ENCODE measurements at places on chromosomes 7 and 10.

DNA sequence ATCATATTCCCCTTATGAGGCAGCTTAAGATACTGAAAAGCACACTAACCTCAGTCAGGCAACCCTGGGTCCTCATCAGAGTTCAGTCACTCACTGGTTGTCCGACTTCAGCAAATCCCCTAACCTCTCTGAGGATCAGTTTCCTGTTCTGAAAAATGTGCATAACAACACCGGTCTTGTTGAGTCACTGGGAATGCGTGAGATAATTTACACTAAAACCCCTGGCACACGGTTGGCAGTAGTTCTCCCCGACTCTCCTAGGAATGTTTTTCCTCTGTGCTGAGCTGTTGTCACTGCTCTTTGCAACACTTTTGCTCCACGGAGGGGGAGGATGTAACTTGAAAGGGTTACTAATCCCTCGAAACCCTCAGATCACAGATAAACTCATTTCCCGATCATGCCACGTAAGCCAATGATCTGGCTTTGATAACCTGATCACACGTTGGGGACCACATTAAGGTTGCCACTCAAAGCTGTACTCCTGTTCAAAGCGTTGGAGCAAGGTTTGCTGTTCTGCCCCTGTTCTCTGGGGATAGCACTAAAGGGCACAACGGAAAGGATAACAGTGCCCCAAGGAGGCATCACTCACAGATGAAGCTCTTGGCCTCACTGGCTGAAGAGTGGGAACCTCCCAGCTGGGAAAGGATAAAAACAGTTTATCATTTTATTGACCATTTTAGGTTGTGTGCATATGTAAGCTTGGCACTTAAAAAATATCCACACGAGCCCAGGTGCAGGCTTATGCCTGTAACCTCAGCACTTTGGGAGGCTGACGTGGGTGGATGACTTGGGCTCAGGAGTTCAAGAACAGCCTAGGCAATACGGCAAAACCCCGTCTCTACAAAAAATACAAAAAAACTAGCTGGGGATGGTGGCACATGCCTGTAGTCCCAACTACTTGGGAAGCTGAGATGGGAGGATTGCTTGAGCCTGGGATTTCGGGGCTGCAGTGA is 5.0 kb upstream of the RBM17 start:
- DNase-seq = peak; percentile 36

- DNase-seq = peak; percentile 63
These were observed 15.1 kb downstream of the PRSS2 start for GRCh38 chr7:142785841-142786250.

DNA sequence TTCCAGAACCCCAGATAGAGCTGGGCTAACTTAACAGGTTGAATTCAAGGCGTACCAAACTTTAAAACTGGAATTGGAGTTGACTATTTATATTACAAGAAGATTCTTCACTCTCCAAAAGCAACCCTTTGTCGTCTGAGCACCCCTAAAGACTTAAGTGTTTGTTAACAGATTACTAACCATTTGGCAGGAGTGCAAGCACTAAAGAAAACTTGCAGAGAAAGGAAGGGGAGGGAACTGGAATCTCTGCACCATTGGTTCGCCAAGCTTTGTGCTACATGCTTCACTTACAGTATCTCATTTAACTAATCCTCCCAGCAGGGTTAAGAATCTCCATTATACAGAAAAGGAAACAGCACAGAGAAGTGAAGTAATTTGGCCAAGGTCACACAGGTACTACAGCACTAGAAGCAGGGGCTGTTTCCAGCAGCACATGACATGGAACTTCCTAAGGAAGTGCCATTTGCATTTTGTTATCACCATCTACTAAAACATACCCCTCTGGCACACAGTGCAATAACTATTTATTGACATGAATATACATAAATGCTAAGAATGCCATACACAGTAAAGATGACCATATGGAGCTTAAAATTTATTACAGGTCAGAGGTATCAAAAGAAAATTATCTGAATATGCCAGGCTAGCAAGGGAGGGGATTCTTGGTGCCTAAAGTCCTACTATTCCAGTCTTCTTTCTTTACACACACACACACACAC is 201.2 kb downstream of the KCNMA1 start:
- DNase-seq = no peak

DNA sequence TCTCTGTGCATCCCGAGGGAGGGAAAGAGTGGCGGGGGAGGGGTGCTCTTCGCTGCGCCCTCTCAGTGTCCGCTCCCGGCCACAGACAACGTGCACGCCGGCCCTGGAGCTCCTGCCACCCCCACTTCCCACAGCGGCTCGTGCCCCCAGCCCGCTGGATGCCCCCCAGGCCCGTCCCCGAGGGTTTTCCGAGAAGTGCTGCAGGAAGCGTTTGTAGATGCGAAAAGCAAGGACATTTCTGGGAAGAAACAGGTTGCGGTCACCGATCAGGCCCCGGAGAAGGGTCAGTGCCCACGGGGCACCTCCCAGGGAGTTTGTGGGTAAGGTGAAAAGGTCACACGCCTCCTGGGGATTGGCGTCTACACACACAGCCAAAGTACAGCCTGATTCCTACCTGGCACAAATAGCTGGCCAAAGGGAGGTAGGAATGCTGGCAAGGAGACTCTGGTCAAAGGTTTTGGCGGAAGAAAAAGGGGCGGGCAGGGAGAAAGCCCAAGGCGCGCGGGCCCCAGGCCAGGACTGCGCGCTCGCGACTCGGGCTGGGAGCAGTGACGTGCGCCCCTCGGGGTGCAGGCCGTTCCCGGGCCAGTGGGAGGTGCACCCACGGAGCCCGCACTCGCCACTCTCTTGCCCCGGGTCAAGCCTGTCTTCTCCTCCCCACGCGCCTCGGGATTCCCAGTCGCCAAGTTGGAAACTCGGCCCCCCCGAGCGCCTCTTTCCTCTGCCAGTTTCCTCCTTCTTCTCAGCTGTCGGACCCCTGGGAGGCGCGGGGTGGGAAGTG is 1.5 kb upstream of the NRP1 start:
- no peak for DNase-seq

DNA sequence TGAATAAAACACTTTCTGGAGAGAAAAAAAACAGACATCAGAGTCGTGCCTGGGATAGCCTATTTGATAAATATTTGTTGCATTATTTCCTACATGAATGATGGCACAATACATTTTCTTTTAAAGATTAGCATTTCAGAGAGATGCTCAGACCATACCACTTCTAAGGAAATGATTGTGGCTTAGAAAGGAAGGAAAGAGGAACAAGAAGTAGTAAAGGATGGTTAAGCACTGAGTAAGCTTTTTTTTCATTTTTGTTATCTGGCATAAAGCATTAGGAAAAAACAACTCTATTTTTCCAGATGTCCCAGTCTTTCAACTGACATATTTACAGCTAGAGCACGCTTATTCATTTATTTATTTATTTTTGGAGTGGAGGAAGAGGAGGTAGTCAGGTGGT is 258.8 kb upstream of the TEX47 start:
- no peak for DNase-seq

DNA sequence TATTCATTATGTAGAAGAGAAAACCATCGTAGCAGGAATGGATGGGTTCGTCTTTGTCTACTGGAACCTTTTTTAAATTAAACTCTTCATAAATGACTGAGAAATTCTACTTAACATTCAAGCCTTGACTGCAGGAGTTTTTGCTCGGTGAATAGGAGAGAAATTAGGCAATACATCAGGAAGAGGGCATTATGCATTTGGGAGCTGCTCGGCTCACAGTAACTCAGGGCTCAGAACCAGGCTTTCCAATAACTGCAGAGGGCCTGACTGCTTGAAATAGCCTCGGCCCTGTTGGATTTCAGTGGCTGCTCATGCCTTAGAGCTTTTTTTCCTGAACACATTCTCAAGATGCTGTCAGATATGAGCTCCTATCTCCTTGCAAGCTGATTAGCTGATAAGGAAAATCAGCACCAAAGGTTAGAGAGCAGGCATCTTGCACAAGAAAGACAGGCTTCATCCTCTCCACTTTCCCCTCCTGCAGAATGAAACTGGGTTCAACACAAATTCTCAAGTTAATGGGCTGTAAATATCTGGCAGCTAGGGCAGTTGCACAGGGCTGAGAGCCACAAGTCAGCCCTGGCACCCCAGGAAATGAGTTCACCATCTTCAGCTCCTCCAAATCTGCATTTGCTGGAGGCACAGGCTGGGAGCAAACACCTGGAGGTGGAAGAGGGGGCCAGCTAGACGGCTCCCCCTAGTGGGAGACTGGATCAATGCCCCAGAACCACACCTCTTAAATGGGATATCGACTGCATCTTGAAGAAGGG is 24.3 kb downstream of the TECTB start:
- DNase-seq = no peak

- DNase-seq = no peak
These were observed 110.0 kb upstream of the JCAD start for GRCh38 chr10:30169342-30169741.

- DNase-seq = no peak
These were observed 9.1 kb downstream of the ADCYAP1R1 start for GRCh38 chr7:31061185-31061584.

GRCh38 chr7:16504019-16504418 is 22.6 kb upstream of the LRRC72 start:
- no peak for DNase-seq

- no peak for DNase-seq
These were observed 443.5 kb upstream of the ETV1 start for GRCh38 chr7:14432924-14433323.

DNA sequence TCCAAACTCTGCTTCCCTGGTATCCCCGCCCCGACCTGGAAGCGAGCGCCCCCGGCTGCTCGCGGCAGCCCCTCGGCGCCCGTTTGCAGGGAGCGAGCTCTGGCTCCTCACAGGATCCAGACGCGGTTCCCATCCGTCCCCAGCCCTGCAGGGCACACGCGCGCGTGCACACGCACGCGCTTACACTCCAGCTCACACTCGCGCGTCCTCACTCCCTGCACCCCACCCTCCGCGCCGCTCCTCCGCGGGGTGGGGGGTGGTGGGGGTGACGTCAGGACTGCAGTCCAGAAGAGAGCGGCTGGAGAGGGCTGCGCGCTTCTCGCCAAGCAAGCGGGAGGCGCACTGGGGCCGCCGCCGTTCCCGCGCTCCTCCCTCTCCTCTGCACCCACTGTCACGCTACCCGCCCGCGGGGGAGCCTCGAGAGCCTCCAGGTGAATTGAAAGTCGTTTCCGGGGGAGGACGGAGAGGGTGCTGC is 255.6 kb downstream of the OTUD1 start:
- DNase-seq = no peak

DNA sequence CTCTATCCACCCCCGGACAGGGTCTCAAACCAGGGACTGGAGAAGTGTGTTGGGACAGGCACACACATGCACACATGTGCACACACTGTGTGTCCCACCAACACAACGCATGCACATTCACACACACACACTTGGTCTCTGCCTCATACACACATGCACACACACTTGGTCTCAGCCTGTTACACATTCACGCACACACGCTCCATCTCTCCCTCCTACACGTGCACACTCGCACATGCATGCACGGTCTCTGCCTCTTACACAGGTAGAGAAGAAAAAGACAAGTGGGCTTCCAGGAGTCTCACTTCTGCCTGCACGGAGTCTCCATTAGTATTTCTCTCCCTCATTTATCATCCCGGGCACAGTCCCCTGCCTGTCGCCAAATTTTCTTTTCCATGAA is 171.2 kb downstream of the EBF3 start:
- DNase-seq = no peak

DNA sequence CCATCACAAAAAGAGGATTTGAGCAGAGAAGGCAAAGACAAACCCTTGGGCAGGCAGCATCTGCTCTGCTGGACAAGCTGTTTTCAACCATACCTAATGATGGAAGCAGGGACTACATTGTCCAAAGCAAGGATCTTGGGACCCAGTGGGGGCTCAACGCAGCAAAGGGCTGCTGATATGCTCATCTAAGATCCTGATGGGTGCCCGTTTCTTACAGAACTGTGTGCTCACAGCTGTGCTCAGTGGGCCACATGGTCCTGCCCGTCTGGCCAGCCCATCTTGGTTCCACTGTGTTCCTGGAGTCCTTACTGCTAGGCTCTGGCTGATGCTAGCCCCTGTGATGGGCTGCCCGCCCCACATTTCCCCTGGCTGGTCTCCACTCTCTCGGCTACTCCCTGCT is 36.1 kb downstream of the GPRIN2 start:
- no peak for DNase-seq

DNA sequence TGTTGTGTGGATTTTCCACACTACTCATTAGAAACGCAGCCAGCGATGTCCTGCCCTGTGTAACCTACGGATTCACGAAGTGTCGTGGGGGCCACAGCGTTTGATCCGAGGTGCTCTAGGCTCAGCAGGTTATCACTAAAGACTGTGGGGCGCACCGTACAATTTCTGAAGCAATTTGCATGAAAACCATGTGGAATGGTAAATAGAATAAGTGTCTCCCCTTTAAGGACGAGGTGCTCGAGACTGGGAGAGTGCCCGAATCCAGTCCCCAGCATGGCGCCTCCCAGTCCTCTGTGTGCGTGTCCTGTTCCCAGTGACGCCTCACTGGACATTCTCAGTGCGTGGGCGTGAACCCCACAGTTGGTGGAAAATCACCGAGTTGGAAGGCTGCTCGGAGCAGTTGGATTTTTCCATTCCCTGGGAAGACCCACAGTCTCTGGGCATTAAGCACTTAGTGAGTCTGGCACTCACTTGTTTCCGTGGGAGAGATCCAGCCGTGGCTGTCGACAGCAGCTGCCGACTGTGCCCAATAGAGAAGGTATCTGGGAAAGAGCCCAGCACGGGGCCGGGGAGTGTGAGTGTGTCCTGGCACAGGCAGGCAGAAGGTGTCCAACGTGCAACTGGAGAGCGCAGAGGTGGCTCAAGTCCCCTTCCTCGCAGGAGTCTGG is 37.0 kb downstream of the PFKP start:
- DNase-seq = no peak

- no peak for DNase-seq
These were observed 85.3 kb upstream of the CCDC6 start for GRCh38 chr10:59991661-59992060.

GRCh38 chr7:89606511-89606910 is 547.8 kb upstream of the STEAP1 start:
- no peak for DNase-seq

GRCh38 chr10:11612021-11613001 is 861 bp upstream of the USP6NL start:
- DNase-seq = no peak

- no peak for DNase-seq
These were observed 13.8 kb downstream of the DPYSL4 start for GRCh38 chr10:132200344-132201110.

DNA sequence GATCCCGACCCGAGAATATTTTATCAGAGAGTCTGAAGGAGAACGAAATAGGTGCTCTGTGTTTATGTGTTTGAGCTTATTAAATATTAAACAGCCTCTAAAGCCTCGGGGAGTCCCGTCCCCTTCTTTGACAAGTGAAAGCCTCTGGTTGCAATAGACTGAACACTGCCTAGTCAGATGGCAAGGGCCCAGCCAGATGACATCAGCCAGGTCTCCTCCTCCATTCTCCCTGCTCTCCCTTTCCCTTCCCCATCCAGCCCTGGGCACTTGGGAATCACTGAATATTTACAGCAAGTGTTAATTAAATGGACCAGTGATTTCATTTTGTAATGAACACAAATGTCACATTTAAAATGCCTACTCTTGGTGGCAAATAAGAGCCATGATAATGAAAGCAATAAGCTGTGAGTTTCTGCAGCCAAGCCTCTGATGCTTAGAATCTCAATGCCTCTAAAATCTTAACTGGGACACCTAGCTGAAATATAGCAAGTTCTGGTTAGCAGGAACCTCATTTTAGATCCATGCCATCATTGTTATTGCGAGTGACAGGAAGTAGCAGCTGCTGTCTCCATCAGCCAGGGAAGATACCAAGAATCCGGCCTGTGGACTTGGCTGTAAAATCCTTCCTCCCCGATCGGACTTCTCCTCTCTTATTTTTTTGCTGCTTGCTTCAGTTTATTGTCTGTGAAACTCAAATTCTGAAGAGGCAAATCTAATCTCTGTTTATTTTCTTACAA is 202.1 kb downstream of the PRPF18 start:
- no peak for DNase-seq
